Esophagus squamous epithelium (tissue), 5 donors: ENCODE measurements at places on chromosomes 16 and 17.

- no peak for DNase-seq
These were observed 23.3 kb downstream of the ELAC2 start for GRCh38 chr17:12994341-12995074.

- no peak for DNase-seq
These were observed 185.1 kb upstream of the PSMD7 start for GRCh38 chr16:74111456-74111982.

GRCh38 chr16:65624229-65624628 lies 502.4 kb upstream of the CDH11 start:
- DNase-seq = no peak

DNA sequence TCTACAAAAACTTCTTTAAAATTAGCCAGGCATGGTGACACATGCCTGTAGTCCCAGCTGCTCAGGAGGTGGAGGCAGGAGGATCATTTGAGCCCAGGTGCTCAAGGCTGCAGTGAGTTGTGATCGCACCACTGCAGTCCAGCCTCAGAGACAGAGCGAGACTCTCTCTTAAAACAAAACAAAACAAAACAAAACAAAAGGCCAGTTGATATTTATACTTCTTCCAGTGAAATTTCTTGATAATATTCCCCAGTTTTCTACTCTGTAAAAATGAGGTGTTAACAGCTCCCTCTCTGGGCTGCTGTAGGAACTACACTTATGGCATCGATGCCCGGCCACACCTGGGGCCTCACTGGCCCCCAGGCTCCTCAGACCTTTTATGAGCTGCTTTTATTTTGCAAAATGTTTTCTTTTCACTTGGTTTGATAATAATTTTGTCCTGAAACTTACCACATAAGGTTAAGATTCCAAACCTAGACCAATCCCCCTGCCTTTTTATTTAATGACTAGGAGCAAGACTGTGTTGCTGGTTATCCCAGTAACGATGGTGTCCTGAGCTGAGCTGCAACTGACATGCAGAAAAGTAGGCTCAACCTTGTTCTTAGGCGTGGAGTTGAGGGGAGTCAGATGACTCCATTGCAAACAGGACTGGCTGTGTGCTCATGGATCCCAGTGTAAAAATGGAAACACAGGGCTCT lies 17.6 kb downstream of the MAPK8IP3 start:
- no peak for DNase-seq

DNA sequence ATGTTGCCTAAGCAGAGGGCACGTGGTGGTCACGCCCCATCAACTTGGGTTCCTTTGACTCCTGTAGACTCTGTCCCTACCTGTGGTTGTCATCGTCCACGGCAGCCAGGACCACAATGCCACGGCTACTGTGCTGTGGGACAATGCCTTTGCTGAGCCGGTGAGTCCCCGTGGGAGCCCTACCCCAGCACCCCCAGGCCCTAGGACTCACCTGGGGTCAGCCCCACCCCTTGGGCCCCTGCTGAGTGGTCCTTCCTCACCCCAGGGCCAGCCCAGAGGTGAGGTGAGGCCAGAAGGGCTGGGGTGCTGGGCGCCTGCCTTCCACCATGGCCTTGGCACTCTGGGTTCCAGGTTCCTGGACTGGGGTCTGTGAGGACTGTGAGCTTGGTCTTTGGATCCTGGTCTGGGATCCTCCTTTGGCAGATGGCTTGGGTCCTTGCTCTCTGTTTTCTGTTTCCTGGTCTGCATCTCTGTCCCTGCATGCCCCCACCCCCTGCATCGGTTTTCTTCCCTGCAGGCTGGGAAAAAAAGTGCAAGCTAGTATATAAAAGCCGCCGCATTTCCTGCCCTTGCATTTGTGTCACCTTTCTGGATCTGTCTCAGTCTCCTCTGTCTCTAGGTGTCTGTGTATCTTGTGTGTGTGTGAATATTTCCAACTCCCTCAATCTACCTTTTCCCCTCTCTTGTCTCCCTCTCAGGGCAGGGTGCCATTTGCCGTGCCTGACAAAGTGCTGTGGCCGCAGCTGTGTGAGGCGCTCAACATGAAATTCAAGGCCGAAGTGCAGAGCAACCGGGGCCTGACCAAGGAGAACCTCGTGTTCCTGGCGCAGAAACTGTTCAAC lies 17.5 kb downstream of the STAT5A start:
- DNase-seq = no peak

- DNase-seq = no peak
These were observed 14.0 kb upstream of the MTMR4 start for GRCh38 chr17:58528443-58528842.

- DNase-seq = no peak
These were observed 153.5 kb downstream of the VPS53 start for GRCh38 chr17:561116-561515.

DNA sequence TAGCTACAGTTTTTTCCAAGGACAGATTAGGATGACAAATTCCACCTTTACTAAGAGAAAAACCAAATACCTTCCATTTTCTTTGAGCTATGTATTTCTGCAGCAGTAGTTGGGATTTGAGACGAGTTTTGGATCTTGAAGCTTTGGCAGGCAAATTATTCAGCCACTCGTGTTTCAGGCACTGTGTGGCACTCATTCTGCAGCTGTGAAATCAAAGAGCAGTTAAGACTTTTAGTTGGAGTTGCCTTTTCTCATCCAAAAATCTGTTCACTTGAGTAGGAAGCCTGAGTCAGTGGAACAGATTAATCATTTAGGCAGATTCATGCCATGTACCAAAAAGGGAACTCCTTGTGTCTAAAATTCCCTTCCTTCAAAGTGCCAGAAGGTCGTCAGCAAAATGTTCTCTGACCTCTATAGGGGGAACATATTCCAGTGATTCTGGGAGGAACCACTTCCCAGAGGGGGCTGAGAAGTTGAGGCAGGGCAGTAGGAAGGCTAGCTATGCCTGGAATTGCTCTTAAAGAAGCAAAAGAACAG lies 20.1 kb downstream of the ORC6 start:
- DNase-seq = no peak

DNA sequence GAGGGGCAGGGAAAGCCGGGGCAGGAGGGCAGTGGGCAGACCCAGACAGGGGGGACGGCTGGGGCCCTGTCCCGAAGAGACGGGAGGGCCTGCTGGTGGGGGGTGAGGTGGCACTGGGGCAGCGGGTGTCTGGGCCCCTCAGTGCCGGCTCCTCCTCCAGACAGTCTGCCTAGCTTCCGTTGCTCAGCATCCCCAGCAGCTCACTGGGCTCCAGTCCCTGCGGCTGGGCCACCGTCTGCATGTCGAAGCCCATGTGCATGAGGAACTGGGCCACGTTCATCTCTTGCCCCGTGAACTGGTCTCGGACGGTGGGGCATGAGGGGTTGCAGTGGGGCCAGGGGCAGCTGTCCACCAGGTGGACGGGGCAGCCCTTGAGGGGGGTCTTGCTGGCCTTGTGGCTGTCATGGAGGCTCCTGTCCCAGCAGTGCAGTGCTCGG lies 5.8 kb upstream of the MYADML2 start:
- DNase-seq = no peak

DNA sequence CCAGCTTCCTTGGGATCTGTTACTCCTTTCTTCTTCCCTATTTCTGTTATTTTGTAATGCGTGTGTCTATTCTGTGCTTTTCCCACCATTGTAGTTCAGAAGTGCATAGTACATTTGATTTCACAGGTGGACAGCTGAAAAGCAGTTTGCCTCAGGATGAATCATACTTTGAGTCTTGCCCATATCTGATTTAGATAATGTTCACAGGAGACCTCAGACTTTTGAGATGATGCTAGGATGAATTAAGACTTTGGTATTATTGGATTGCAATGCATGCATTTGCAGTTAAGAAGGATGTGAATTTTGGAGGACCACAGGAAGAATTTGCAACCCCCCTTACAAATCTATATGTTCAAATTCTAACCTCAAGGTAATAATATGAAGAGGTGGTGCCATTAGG lies 769.6 kb downstream of the CDH11 start:
- DNase-seq = no peak

GRCh38 chr17:40854175-40854814 lies 12.7 kb downstream of the KRT12 start:
- DNase-seq = no peak

- DNase-seq = no peak
These were observed 57.1 kb upstream of the WSB1 start for GRCh38 chr17:27236717-27237315.

- DNase-seq = no peak
These were observed 339.1 kb upstream of the RBFOX1 start for GRCh38 chr16:6993544-6993943.

DNA sequence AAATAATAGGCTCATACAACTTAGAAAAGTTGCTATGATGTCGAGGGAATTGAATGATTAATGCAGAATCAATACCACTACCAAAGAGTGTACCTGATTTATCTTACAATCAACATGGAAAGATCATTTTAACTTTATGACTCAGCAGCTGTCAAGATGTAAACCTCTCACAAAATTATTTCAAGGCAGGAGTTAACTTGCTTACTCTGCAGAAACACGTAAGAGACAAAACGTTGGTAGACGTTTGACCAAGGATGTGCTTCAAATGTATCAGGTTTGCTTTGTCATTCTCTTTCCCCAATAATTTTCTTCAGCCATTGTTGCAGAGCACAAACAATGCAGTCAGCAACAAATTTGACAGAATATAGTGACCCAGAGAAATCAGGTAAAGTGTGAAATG lies 415.8 kb upstream of the KIF2B start:
- DNase-seq = no peak

GRCh38 chr17:74541176-74542111 lies 4.5 kb downstream of the CD300C start:
- DNase-seq = no peak

GRCh38 chr16:85015481-85016187 lies 4.3 kb upstream of the ZDHHC7 start:
- no peak for DNase-seq

DNA sequence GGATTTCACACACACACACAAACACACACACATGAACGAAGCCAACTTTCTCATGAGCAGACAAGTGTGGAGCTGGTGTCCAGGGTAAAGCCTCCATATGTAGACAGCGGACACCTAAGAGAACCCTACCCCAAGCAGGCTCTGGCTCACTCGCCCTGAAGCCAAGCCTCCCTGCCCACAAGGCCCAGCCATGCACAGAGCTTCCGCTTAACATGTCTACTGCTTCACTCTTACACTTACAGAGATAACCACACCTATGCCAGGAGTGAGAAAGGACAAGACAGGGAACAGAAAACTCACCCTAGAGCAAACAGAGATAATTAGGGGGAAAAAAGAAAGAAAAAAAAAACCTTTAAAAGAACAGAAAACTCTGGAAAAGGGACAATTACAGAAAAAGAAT lies 67.5 kb downstream of the CYTH1 start:
- DNase-seq = no peak

GRCh38 chr16:6018848-6019489 lies 921.4 kb upstream of the EEF2KMT start:
- DNase-seq = no peak

GRCh38 chr16:83971165-83972130 lies 3.4 kb downstream of the NECAB2 start:
- DNase-seq = no peak

- DNase-seq = no peak
These were observed 22.0 kb upstream of the HAS3 start for GRCh38 chr16:69083306-69083941.

DNA sequence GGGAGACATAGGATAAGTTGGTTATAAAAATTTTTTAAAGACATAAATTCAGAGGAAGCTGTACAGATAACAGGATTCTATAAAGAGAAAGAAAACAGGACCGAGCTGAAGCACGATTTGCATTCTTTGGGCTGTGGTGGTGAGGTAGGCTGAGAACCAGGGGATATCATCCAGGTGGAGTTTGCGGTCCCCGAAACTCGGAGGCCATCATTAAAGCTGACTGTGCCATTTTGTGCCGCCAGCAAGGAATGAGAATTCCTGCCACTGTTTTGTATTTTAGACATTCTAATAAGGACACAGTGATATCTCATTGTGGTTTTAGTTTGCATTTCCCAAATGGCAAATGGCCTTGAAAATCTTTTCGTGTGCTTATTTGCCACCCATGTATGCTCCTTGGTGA lies 197.9 kb downstream of the IRF8 start:
- no peak for DNase-seq

DNA sequence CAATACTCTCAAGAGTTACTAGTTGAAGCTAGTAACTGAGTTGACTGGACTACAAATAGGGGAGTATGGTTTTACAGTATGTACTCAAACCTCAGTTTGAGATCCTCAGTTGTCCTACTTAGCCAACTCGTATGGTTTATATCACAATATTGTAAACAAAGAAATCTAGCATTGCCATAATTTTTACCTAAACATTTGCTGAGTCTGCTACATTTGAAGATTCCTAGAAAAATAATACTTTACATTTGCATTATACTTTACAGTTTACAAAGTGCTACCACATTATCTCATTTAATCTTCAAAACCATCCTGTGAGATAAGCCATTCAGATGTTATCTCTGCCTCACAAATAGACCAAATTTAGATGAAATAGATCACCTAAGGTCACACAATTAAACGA lies 16.3 kb downstream of the CBX1 start:
- DNase-seq = no peak

- no peak for DNase-seq
These were observed 92.2 kb upstream of the CIBAR2 start for GRCh38 chr16:85204242-85205010.

DNA sequence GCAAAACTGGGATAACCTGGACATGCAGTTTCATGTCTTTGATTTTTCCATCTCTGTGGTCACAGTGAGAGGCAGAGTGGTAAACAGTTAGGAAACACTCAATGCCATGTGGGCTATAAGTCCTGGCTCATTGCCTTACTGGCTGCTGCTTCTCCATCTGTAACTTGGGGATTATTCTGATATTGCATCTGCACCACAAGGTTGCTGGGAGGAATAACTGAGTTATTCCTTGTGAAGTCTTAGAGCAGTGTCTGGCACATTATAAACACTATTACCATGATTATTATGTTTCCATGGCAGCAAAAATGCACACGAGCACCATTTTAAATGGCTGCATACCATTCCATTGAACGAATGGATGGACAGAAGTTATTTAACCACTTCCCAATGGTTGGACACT lies 111.7 kb upstream of the CDH5 start:
- no peak for DNase-seq

DNA sequence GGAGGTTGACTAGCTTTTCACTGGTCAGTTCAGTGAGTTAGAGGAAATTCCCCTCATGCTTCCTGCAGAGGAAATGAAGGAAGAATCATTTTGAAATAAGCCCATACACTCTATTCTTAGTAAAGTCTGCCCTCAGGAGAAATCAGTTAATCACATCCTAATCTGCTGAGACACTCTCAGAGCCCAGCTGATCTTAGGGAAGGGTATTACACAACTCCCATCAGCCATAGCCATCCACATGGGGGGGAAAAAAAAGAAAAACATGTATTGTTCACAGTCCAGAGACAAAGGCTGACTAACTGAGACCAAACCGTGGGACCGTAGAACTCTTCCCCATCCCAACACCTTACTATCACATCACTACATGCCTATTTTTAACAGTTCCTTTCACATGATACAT lies 722.3 kb downstream of the CDH8 start:
- DNase-seq = no peak

DNA sequence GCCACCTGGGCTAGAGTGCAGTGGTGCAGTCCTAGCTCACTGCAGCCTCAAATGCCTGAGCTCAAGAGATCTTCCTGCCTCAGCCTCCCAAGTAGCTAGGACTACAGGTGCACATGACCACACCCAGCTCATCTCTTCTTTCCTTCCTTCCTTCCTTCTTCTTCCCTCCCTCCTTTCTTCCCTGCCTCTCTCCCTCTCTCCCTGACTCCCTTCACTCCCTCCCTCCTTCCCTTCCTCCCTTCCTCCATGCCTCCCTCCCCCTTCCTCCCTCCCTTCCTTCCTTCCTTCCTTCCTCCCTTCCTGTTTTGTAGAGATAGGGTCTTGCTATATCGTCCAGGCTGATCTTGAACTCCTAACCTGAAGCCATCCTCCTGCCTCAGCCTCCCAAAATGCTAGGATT lies 23.5 kb upstream of the USP36 start:
- no peak for DNase-seq

- no peak for DNase-seq
These were observed 1.7 kb downstream of the IL4R start for GRCh38 chr16:27315333-27316037.
